ENCODE measurements at places on chromosomes 4 and X.

DNA sequence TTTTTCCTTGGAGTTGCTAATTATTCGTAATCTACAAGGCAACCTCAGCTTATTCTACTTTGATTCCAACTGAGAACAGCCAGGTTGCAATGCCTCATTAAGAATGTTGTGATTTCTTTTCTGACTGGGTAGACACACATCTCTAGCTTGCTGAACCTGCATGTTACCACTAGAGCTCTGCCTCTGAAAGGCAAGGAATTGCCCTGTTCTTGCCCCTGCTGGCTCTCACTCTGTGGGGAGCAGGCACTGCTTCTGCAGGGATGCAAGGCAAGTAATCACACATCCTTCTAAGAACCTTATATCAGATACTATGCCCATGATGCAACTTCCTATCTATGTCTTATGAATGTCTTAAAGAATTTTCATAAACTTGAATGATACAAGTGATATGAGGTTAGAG, 503.2 kb downstream of the PACRGL start:
- no peak for DNase-seq

DNA sequence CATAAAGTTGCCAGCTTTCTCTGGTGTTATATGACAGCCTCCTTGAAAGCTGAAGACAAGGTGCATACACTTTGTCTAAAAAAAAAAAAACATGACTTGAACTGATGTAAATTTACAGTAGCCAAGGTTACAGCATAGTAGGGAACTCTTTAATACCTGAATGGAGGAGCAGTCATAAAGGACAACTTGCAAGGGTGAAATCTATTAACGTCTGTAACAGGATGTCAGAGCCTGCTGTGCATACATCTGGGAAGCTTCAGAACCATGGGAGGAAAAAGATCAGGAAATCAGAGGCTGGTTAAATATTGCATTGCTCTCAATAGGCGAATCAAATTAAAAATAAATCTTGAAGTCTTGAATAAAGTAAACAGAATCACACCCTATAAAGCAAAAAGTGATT, 484.0 kb upstream of the CTSO start:
- no peak for DNase-seq

GRCh38 chr4:41213625-41214135, 662 bp downstream of the APBB2 start:
- no peak for DNase-seq

DNA sequence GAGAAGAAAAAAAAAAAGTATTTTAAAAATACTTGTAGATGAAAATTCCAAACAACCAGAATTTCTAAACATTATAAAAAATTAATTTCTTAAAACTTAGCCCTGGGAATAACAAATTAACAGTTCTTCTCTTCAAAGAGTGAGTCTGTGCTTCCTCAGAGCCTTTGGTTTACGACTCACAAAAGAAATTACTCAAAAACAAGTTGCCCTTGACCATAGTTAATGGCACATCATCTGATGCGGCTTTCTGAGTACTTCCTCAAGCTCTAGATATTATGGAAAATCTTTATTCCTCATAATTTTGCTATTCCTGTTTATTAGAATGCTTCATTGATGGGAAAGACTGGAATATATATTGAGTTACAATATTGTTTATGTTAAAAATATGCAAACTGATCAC, 23.7 kb downstream of the TAPT1 start:
- DNase-seq, result no peak

- DNase-seq, result no peak
Observed at GRCh38 chr4:185019456-185020292, 1.4 kb downstream of the HELT start.

GRCh38 chr4:55568905-55569504, 22.3 kb upstream of the CLOCK start:
- no peak for DNase-seq

GRCh38 chrX:102708900-102709299, 3.3 kb upstream of the GPRASP2 start:
- no peak for DNase-seq

- no peak for DNase-seq
Observed at GRCh38 chrX:130109429-130110378, 593 bp downstream of the ELF4 start.

GRCh38 chr4:172628263-172628662, 540.3 kb upstream of the GALNT7 start:
- DNase-seq, result no peak

DNA sequence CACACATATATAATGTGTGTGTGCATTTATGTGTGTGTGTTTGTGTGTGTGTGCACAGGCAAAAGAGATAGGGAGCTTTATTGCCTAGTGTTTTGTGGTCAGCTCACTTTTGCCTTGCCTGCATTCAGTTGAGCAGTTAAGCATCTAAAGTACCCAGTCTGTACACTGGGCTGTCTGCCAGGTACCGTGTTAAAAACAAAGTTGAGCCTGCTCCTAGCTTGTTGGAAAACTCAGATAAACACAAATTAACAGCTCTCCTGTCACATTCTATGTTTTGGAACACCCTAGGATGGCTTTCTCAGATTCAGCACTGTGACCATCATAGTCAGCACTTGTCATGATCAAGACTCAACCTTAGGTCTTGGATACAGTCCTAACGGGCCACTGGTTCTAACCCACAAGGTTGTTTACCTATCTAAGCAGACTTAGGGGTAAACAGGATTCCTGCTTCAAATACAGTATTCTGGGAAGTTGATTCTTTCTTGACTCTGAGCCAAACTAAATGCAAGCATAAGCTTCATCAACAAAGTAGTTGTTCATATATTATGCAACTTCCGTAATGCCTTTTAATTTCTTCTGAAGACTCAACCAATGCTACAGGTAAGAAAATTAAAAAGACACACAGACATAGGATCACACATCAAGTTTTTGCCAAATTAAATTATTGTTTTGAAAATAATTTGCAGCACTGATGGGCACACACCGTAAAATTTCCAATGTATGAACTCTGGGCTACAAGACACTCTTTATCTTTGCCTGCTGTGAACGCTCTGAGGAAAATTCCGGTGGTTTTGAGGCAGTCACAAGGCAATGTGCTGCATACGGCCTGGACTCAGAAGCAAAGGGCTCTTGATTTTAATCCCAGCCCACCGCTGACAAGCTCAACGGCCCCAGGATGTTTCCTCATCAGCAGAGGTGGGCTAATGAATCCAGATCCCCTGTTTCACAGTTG, 11.3 kb upstream of the CD99 start:
- no peak for DNase-seq

- no peak for DNase-seq
Observed at GRCh38 chrX:68989456-68989855, 160.6 kb downstream of the EFNB1 start.

DNA sequence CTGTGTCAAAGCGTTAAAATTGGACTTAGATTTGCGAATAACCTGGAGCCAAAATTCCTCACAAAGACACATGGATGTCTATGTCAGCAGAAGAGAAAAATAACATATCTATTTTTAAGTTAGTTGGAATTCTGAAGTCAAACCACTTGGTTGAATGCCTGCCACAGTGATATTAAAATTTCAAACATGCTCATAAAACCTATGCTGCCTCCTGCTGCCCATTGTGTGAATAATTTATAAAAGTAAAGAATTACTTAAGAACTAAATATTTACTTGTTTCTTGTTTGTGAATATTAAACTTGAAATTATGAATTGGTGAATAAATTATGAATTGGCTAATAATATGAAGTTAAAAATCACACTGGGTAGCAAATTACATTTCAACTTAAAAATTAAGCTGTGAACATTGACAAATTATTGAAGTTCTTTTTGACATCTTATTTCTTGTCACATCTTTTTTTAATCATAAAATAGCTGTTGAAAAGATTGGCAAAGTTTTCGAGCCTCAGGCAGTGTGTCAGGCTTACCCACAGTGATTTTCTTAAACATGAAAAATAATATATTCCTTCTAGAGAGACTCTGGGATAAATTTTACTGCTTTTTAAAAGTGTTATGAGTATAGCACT, 35.4 kb downstream of the FABP2 start:
- DNase-seq, result no peak

GRCh38 chr4:98977557-98977956, 18.0 kb upstream of the METAP1 start:
- DNase-seq, result no peak

DNA sequence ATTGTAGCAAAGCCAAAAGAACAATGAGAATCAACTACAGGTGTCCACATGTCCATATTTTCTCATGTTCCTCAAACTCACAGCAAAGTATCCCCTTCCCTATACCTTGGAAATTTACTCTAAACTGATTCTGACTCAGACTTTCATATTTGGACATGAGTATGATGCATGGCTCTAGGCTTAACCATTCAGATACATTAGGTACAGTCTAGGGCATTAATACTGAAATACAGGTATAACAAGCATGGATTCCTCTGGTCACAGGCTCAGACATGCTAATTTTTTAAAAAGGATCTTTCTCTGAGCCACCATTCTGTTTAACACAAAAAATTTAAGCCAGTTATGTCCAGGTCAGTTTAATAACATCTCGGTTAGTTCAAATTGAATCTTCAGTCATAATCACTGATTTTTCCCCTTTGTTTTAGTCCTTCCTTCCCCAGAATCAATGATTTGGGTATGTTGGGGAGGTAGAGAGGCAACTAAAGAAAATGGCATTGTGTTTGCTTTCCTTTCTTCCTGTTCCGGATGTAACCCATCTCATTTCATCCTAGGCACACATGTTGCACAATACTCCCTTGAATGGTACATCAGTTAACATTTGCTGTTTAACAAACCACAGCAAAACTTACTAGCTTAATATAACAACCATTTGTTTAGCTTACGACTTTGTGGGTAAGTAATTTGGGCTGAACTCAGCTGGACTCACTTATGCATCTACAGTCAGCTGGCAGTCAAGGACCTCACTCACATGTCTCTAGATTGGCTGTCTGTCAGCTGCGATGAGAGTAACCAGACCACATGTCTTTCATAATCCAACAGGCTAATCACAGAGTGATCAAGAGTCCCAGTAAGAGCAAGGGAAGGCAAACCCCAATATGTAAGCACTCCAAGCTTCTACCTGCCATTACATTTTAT, 75.3 kb upstream of the GRIA3 start:
- no peak for DNase-seq
